ENCODE measurements at places on chromosomes 11 and 22. TPM values are rescaled to one million over a fixed set of nuclear protein-coding genes. Genes with fewer than 3 reads are reported as not detected.

DNA sequence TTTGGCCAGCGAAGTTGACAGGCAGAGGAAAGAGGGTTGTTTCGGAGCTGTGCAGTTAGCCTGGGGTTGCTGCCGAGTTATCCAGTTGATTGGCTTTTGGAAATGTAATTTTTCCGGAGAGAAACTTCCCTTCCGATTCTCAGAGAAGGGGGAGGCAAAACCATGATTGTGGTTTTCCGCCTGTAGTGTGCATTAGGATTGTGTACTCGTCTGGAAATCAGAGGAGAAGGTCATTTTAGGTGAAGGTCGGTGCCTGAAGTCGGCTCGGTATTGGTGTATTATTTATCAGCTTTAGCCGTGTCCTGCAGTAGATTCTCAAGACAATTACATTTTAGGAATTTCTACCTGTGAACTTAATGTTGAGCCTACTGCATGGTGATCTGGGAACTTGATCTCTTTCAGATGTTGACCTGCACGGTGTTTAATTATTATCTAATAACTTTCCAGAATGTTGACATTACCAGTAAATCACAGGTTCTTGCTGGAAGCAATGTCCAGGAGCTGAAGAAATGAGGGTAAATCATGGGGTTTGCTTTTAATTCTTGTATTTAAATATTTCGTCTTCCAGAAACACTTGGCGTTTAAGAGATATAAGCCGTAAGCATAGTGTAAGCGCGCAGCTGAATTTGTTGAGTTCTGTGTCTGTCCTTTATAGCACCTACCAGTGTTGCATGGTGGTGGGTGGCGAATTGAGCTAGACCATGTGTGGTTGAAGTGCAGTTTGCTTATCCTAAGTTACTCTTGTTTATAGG, 1.3 kb downstream of the ARHGEF12 start:
- H3K4me1 ChIP-seq, result peaks cover 71% of the 10 kb centered on the region
- DNase-seq, result no peak

- H3K27me3 ChIP-seq, result no peaks in the 10 kb centered on the region
- H3K4me1 ChIP-seq, result no peaks in the 10 kb centered on the region
- DNase-seq, result no peak
- no peak overlapping the region for H3K4me3 ChIP-seq
Measured at GRCh38 chr11:14067686-14068085, 105.2 kb downstream of the SPON1 start.

DNA sequence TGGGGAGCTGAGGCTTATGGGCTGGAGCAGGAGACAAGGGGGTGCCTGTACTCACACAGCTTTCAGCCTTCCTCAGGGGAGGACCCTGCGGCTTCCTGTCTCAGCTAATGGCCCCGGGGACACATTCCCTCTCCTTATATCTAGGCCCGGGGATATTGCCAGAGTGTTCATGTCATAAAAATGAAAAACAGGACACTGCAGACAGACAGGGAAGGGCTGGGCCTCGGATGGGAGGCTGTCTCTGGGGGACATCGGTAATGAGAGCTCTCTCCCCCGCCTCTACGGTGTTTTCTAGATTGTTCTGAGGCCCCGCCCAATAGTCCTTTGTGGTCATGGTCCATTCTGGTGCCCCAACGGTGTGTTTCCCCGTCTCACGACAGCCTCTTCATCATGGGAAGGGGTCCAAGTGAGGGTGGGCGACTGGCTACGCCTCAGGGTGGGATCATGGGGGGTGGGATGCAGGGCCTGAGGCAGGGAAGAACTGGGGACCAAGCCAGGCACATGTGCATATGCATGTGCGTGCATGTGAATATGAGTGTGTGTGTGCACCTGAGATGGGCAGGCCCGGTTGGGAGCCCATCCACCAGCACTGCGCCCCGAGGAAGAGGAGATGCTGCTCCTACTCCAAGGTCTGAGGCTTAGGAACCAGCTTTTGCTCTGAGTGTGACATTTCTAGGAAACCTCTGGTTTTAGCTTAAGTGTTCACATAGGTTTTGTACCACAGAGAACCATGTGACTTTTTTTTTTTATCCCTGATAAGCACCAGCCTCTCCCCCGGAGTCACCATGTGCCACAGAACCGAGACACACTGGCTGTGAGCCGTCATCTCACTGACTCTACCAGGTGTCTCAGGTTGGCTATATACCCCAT, 5.3 kb downstream of the ARVCF start:
- no peak overlapping the region for H3K4me3 ChIP-seq
- DNase-seq, result no peak
- H3K27ac ChIP-seq, result no peak overlapping the region
- peaks cover 11% of the 10 kb centered on the region for H3K4me1 ChIP-seq

DNA sequence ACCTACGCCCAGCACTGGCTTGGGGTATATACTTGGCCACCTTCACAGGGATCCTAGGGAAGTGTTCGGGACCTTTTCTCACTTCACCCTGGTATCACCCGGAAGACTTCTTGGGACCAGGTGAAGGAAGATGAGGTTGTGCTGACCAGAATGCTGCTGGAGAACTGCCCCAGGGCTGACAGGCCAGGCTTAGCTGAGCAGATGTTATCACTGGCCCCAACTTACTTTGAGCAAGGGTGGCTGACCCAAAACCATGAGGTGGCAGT, 4.5 kb downstream of the FTH1 start:
- peak overlapping the region; percentile 99 for H3K27ac ChIP-seq
- H3K4me1 ChIP-seq, result peaks cover 48% of the 10 kb centered on the region
- H3K36me3 ChIP-seq, result peaks cover 15% of the 10 kb centered on the region
- no peaks in the 10 kb centered on the region for H3K27me3 ChIP-seq

- no peaks in the 10 kb centered on the region for H3K4me1 ChIP-seq
- H3K36me3 ChIP-seq, result no peaks in the 10 kb centered on the region
- no peaks in the 10 kb centered on the region for H3K27me3 ChIP-seq
- H3K4me3 ChIP-seq, result no peak overlapping the region
- no peak for DNase-seq
Measured at GRCh38 chr11:124415356-124415923, 9.2 kb downstream of the OR8B4 start.

- peaks cover 33% of the 10 kb centered on the region for H3K27me3 ChIP-seq
- no peak for DNase-seq
- H3K36me3 ChIP-seq, result no peaks in the 10 kb centered on the region
- peaks cover 18% of the 10 kb centered on the region for H3K4me1 ChIP-seq
- H3K4me3 ChIP-seq, result peak overlapping the region; percentile 42
- H3K27ac ChIP-seq, result no peak overlapping the region
Measured at GRCh38 chr22:46538814-46539160, 1.4 kb upstream of the CELSR1 start.

- no peaks in the 10 kb centered on the region for H3K4me1 ChIP-seq
- no peaks in the 10 kb centered on the region for H3K27me3 ChIP-seq
- peak overlapping the region; percentile 87 for H3K27ac ChIP-seq
Measured at GRCh38 chr11:10628508-10629236, 60.2 kb upstream of the LYVE1 start.

GRCh38 chr11:94020777-94021481, at the start of gene HEPHL1:
HEPHL1 (plus strand) TSS chr11:94021354; CDS start chr11:94021369, 15 bp downstream.
- DNase-seq, result no peak
- H3K4me3 ChIP-seq, result no peak within 1 kb of the TSS
- H3K4me1 ChIP-seq, result no peaks in the 10 kb centered on the region

DNA sequence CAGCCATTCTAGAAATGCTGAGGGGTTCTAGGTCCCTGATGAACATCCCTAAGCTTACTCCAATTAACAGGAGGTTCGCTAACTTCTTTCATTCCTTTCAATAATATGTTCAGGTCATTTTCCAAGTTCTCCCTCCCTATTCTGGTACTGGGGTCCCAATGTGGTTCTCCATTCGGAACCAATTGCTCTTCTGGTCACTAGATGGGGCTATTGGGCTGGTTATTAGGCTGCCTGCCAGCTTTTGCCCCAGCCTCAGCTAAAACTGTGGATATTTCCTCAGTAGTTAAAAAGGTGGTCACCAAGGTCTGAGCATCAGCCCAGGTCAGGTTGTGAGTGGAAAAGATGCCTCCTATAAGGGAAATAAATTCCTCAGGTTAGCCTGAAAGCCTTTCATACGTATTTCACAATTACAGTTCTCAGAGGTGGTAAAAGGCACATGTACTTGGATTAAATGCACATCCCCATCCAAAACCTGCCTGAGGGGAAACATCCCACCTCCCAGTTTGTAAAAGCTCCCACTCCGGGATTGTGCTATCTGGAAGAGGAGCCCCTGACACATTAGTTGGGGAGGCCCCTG, 161.1 kb upstream of the CCDC179 start:
- H3K36me3 ChIP-seq, result no peaks in the 10 kb centered on the region
- DNase-seq, result no peak
- H3K4me3 ChIP-seq, result no peak overlapping the region
- no peaks in the 10 kb centered on the region for H3K4me1 ChIP-seq
- H3K27me3 ChIP-seq, result no peaks in the 10 kb centered on the region
- no peak overlapping the region for H3K27ac ChIP-seq

DNA sequence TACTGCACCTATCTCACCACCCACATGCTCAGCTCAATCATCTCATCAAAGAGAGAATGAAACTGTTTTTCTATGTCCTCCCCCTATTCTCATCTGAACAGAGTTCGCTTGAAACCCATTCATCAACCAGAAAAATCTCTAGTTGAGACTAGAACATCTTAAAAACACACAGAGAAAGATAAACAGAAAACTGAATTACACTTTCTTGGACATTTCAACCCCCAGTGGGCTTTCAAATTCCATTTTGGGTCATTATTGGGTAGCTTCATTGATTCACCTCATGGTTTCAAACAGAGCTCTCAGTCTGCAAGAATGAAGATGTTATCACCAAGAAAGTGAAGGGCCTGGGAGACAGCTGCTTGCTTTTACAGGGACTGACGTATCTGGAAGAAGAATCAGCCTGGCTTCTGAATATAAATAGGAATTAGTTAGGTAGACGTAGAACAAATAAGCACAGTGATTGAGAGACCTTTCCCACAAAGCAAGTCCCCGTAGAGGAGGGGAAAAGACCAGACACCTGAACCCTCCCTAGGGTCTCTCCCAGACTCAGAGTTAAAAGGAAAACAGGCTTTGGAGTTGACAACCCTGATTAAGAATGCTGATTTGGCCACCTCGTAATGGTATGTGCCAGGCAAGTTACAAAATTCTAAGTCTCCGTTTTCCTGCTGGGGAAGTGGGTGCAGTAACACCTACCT, 155.7 kb downstream of the BBOX1 start:
- peaks cover 38% of the 10 kb centered on the region for H3K4me1 ChIP-seq
- H3K4me3 ChIP-seq, result no peak overlapping the region
- H3K27me3 ChIP-seq, result no peaks in the 10 kb centered on the region
- no peak for DNase-seq

- H3K36me3 ChIP-seq, result no peaks in the 10 kb centered on the region
- no peak overlapping the region for H3K27ac ChIP-seq
- H3K4me3 ChIP-seq, result no peak overlapping the region
Measured at GRCh38 chr11:10746871-10747270, 4.2 kb upstream of the CTR9 start.

GRCh38 chr11:78722786-78723185, 148.1 kb upstream of the NARS2 start:
- H3K36me3 ChIP-seq, result no peaks in the 10 kb centered on the region
- no peak overlapping the region for H3K27ac ChIP-seq
- H3K27me3 ChIP-seq, result no peaks in the 10 kb centered on the region
- no peak overlapping the region for H3K4me3 ChIP-seq

DNA sequence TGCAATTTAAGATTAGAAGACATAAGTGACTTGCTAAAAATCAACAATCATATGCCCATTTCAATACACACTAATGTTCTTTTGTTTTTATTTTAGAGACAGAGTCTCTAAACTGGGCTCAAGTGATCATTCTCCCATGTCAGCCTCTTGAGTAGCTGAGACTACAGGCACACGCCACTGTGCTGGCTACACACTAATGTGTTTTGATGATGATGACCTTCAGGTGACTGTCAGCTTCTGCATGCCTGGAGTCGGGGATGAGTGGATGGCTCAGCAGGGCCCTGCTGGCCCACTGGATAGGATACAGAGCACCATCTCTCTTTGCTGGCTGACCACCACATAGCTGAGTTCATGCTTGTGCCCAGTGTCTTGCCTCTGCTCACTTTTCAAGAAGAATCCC, 27.0 kb upstream of the POU2AF1 start:
- H3K27me3 ChIP-seq, result no peaks in the 10 kb centered on the region
- no peak overlapping the region for H3K27ac ChIP-seq
- no peak overlapping the region for H3K4me3 ChIP-seq
- no peaks in the 10 kb centered on the region for H3K4me1 ChIP-seq
- no peaks in the 10 kb centered on the region for H3K36me3 ChIP-seq

- H3K4me3 ChIP-seq, result peak overlapping the region; percentile 33
- H3K36me3 ChIP-seq, result no peaks in the 10 kb centered on the region
- DNase-seq, result no peak
- peaks cover 13% of the 10 kb centered on the region for H3K4me1 ChIP-seq
- no peak overlapping the region for H3K27ac ChIP-seq
Measured at GRCh38 chr11:5809122-5809519, 397 bp downstream of the OR52N2 start.

- H3K27ac ChIP-seq, result no peak overlapping the region
- H3K36me3 ChIP-seq, result no peaks in the 10 kb centered on the region
- no peaks in the 10 kb centered on the region for H3K27me3 ChIP-seq
- H3K4me1 ChIP-seq, result peaks cover 10% of the 10 kb centered on the region
Measured at GRCh38 chr11:86978756-86979608, 23.8 kb upstream of the FZD4 start.

DNA sequence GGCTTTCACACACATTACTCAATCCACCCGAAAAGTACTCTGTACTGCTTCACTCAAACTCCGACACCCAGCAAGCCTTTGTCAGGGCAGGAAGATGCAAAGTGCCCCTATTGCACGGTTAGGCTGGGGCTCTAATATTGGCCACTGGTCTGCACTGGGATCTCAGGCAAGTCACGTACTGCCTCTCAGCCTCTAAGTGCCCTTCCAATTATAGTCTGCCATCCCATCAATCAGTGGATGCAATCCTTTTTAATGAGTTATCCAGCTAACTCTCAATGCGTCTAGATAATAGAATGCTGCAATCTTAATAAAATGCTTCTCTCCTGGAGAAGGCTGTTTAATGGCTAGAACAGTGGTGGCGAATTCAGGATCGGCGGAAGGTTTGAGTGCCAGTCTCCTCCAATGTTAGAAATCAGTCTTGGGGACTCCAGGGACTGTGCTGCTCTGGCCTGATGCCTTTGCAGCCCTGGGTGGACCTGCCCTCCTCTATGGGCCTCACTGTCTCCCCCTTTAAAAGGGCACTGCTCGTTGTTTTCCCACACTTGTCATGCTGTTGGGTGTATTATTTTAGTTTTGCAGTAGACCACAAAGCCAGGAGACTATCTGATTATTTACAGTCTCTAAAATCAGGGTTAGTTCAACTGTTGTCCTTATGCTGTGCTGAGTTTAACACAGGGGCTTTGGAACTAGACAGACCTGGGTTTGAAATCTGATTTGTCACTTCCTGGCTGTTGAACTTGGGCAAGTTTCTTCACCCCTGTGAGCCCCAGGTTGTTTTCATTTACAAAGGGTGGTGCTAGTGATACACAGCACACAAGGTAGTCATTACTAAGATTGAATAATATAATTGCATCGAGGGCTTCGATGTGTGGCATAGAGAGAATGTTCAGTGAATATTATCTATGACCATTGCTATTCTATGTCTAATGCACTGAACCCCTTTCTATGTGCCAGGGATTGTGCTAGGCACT, 36.7 kb downstream of the CLMP start:
- peak overlapping the region; percentile 65 for H3K27ac ChIP-seq
- no peaks in the 10 kb centered on the region for H3K4me1 ChIP-seq
- no peaks in the 10 kb centered on the region for H3K36me3 ChIP-seq
- H3K4me3 ChIP-seq, result no peak overlapping the region

The GAL gene
- not detected for polyA plus RNA-seq

The TMPRSS5 gene
- polyA plus RNA-seq, result not detected

The MS4A3 gene
- not detected for polyA plus RNA-seq

The PRDM11 gene
- polyA plus RNA-seq, result 4.3 TPM

The POU2AF2 gene
- 2.5 TPM for polyA plus RNA-seq

The SAA1 gene
- 250 TPM for polyA plus RNA-seq

The CD3D gene
- polyA plus RNA-seq, result 2.5 TPM

The SEPTIN3 gene
- 0.71 TPM for polyA plus RNA-seq

The ANO1 gene
- polyA plus RNA-seq, result 0.60 TPM

The CTSW gene
- polyA plus RNA-seq, result 3.1 TPM

The KRTAP5-7 gene
- 0.32 TPM for polyA plus RNA-seq

All from sigmoid colon (tissue), 7 donors.